ENCODE measurements at places on chromosomes 2 and 18. TPM values are rescaled to one million over a fixed set of nuclear protein-coding genes. Genes with fewer than 3 reads are reported as not detected.
A peak's percentile ranks its signal among the peaks of the same experiment; 100 is the strongest.

CIB4 gene
- not detected for total RNA-seq

- DNase-seq, result no peak
Measured at GRCh38 chr2:231008131-231008530, 12.2 kb downstream of the SPATA3 start.

KYNU gene
- 68.6 TPM for total RNA-seq

GCG gene
- not detected for total RNA-seq

DNA sequence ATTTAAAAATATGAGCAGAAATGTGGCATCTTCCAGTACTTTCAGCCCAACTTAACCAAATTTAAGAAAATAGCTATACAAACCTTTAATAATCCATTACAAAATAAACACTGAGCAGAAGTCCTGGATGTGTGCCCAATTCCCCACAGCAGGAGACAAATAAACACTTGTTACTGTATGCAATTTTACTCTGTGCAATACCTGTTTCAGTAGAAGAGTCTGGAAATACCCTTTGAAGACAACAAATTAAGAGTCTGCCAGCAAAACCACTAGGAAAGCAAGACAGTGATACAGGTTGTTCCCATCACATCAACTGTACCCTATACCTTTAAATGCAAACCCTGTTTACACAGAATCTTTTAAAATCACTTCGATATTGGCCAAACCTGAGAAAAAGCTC lies 41.4 kb upstream of the RNU4ATAC start:
- DNase-seq, result peak; percentile 66

DNA sequence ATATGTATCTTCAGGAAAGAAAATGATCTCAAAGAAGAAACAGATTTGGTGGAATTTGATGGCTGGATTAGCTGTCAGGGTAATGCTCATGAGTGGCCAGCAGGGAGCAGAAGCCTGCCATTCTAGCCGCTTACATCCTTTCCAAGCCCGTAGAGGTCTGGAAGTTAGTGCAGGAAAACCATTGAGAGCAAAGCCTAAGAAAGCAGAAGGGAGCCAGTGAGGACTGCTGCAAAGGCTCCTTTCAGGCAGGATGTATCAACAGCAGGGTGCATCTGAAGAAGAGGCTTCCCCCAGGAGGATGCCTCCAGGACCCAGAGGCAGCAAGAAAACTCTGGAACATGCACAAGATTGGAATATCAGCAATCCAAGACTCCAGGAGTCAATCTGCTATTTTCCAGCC lies 22.9 kb upstream of the LBH start:
- DNase-seq, result peak; percentile 46

DNA sequence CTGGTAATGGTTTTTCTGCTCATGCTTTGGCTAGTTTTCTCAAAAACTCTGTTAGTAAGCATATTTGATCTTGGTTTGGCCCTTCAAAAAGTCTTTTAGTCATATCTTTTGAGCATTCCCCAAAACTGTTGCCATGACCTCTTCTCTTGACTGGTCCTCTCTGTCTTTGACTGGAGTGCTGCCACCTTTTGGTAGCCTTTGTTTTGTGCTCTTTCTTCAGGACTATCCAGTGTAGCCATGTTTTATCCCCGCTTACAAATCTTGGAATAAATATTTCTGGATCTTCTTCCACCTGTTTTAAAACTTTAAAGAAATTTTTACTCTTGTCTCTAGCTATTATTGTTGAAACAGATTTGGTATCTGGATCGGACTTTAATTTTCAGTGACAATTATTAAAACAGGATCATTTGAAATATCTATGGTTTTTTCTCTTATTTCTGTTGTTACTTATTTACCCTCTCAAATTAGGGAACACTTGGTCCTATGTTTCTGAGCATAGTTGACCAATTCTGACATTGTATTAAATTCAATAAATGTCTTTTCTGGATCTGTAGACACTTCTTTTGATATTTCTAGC lies 965 bp upstream of the ELOA2 start:
- DNase-seq, result peak; percentile 28

Measured in HepG2 (cell line).